ENCODE measurements at places on chromosomes 5 and 9.

- no peak for DNase-seq
Observed at GRCh38 chr5:157348049-157348400, 82.1 kb downstream of the CYFIP2 start.

- DNase-seq: no peak
Observed at GRCh38 chr9:124349675-124350493, 65.4 kb downstream of the PSMB7 start.

GRCh38 chr5:1478271-1479035 lies 33.2 kb upstream of the SLC6A3 start:
- no peak for DNase-seq

GRCh38 chr5:14263699-14264098 lies 120.6 kb downstream of the TRIO start:
- DNase-seq: no peak

GRCh38 chr5:66769839-66770617 lies 173.8 kb downstream of the MAST4 start:
- peak; percentile 4 for DNase-seq

GRCh38 chr5:148904440-148904839 lies 78.0 kb downstream of the ADRB2 start:
- no peak for DNase-seq

DNA sequence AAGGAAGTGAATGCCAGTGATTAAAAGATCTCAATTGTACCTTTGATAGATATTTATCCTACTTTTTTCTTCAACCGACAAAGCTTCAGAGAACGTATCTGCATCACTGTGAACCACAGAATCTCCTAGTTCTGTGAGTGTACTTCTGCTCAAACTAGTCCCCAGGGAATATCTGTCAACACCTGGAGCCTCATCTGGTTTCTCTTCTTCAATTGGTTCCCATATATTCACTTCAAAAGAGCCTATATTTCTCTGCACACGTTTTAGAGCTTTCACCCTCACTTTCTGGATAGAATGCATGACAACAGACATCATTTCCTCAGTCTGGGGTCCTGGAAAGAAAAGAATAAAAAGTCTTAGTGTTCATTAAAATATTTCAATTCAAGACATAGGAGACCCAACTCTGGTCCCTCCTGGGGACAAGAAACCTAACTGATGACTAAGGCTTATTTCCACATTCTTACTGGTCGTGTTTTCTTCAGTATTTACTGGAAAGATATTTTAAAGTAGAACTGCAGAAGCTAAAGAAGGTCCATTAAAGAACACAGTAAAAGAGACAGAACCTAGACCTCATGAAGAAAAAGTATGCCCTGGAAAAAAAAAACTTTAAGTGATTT lies 64.3 kb downstream of the CPLANE1 start:
- no peak for DNase-seq

GRCh38 chr5:167822241-167822640 lies 469.2 kb upstream of the WWC1 start:
- no peak for DNase-seq

GRCh38 chr9:86902991-86903733 lies 44.1 kb downstream of the GAS1 start:
- no peak for DNase-seq

DNA sequence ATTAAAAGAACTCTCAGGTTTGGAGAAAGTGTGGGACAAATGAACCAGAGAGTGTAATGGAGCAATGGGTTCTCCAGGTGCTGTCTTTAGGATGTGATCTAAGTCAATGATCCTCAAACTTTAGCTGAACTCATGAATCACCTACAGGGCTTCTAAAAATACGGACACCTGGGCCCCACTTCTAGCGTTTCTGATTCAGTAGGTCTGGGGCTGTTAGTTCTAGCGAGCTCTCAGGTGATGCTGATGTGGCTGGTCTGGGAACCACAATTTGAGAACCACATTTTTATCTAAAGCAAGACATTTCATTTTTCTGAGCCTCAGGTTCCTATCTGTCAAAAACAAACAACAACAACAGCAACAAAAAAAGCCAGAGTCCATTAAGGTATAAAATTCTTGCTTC lies 35.1 kb upstream of the PCA3 start:
- no peak for DNase-seq

DNA sequence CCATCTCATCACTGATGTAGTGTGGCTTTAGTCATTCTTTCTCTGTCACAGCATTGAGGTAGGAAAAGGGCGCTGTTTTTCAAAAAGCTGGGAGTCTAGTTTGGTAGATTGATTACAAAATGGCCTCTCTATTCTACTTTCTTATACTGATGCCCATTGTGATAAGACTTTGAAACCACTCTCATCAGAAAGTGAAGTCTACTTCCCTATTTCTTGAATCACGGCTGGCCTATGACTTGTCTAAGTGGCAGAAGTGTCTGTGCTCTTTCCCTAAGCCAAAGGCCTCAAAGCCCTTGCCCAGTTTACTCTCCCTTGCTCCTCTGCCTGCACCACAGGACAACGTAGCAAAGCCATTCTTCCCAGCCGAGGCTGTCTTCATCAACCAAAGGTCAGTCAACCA lies 83.0 kb upstream of the IL33 start:
- no peak for DNase-seq

- DNase-seq: peak; percentile 27
Observed at GRCh38 chr5:96752341-96753016, 55.3 kb downstream of the ERAP1 start.

DNA sequence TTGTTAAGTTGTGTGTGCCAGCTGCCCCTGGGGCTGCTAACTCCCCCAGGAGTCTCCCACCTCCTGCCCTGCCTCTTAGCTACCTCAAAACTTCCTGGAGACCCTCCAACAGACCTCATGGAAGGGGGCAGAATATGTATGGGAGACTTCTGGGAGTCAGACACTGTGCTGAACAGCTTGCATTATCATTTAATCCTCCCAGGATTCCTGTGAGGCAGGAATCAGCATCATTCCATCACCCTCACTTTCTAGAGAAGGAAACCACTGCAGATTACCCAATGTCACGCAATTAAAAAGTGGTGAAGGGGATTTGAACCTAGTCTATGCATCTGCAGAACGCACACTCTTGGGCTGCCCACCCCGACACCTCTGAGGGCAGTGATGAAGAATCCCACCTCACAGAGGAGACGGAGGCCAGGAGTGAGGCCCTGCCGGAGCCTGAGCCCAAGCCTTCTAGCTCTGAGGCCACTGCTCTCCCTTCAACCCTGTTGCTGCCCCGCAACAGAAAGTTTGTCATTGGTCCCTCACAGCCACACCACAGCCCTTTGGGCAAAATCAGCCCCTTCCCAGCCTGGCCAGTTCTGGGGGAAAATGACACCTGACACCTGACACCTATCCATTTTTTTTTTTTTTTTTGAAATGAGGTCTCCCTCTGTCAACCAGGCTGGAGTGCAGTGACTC lies 30.3 kb upstream of the IL17B start:
- DNase-seq: no peak

- DNase-seq: no peak
Observed at GRCh38 chr5:568809-569208, 43.3 kb upstream of the CEP72 start.

- DNase-seq: no peak
Observed at GRCh38 chr9:111035543-111036428, 2.5 kb downstream of the LPAR1 start.

GRCh38 chr5:10009802-10010201 lies 239.9 kb downstream of the ATPSCKMT start:
- no peak for DNase-seq

DNA sequence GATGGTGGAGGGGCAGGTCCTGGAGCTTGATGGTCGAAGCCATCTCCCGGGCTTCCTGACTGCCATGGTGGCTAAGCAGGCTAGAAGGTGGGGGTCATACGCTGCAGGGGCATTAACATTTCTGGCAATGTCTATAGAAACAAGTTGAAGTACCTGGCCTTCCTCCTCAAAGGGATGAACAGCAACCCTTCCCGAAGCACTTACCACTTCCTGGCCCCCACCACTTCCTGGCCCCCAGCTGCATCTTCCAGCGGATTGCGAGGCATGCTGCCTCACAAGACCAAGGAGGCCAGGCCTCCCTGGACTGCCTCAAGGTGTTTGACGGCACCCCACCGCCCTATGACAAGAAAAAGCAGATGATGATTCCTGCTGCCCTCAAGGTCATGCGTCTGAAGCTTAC lies 97.0 kb upstream of the MOCS2 start:
- no peak for DNase-seq

GRCh38 chr5:137470111-137470920 lies 28.8 kb downstream of the SPOCK1 start:
- DNase-seq: no peak
